ENCODE measurements at places on chromosomes 11 and 22.

DNA sequence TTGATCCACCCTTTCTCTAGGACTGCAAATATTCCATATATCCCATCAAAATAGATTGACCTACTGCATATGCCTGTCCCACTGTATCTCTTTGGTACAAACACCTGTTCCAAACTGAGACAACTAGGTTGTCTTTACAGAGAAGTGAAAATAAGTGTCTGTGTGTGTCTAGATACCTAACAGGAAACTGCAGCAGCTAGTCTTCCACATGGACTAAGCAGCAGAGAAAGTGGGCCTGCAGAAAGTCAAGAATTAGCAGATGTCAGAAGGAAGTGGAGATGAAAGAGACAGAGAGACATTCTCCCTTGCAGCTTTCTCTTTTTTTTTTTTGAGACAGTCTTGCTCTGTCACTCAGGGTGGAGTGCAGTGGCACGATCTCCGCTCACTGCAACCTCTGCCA is 3.9 kb upstream of the RAB39A start:
- DNase-seq = no peak

DNA sequence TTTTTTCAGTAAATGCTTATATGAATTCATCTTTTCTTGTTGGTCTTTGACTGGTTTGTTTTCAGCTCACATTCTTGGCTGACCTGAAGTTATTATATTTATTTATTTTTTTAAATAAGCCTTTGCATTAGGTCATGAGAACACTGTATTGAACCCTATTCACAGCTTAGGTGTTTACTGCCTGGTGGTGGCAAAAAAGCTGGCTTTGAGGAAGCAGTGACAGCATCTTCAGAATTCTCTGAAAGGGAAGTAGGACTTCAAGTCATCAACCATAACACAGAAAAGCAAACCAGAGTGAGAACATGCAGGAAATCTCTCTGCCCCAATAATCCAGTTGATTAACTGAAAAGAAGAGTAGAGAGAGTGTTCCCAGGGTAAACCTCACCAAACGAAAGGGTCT is 30.3 kb upstream of the MMP13 start:
- no peak for DNase-seq

DNA sequence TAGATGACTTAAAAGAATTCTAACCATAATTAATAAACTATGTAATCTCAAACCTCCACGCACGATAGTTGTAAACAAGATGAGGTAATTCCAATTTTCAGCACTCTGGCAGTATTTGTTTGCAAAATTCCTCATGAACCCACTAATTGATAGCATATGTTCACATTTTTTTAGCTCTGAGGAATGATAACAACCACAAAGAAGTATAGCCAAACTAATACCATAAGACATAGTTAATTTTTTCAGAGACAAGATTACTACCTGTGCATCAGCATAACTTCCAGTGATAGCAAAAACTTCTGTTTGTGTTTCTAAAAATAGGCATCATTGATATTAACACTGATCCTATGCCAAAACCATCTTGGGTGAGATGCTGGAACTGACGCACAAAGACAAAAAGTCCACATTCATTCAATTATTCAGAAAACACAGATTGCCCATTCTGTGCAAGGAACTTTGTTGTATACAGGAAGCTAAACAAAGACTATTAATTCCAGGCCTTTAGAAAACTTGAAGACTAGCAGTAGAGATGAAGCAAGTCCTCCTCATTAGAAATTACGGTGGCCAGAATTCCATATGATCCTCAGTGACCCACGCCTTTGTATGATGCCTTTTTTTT is 57.7 kb downstream of the PDGFD start:
- no peak for DNase-seq

GRCh38 chr11:2207773-2208621 is 36.4 kb upstream of the TH start:
- no peak for DNase-seq

- DNase-seq = no peak
These were observed 22.5 kb downstream of the P4HA3 start for GRCh38 chr11:74288911-74289310.

DNA sequence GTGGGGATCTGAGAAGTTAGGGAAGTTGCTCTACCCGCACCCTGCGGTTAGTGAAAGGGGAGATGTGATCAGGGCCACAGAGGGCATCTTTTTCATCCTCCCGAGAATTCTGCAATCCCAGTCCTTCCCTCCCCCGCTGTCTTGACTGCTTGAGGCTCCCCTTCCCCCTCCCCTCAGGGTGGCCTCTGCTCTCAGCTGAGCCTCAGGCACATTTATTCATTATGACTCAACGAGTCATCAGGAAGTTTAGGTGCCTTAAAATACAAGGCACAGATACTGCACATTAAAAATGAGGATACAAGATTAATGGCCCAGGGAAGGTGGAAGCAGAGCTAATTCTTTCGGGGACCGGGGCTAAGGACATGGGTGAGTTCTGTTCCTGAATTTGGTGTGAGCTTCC is 104.0 kb downstream of the CACNA1I start:
- DNase-seq = no peak

GRCh38 chr11:7691759-7692350 is 14.4 kb downstream of the OVCH2 start:
- DNase-seq = no peak

DNA sequence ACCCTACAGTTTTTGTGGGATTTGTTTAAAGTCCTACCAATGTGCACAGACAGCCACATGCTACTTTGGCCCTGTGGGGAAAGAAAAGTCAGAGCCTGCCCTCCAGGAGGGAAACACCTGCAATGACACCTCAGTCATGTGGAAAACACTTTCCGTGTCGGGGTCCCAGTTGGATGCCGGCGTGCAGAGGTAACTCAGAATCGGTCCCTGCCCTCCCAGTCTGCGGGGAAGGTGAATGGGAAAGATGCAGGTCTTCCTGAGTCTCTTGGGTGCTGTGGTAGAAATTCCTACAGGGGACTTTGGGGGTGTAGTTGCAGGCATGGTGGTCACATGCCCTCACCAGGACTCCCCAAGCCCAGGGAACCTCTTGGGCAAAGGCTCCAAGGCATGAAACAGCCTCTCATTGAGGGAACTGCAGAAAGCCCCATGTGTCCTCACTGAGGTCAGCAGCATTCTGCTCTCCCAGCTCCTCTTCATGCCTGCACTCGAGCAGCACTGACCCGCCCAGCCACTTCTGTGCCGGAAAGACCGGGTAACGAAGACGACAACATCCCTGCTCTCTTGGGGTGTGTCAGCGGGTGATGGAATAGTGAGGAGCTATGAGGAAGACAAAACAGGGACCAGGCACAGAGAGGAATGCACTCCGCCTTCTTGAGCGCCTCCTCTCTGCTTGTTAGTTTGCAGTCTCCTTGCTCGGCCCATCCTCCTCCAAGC is 4.7 kb downstream of the RIBC2 start:
- DNase-seq = no peak

GRCh38 chr11:34613552-34614056 is 7.3 kb upstream of the EHF start:
- DNase-seq = no peak

DNA sequence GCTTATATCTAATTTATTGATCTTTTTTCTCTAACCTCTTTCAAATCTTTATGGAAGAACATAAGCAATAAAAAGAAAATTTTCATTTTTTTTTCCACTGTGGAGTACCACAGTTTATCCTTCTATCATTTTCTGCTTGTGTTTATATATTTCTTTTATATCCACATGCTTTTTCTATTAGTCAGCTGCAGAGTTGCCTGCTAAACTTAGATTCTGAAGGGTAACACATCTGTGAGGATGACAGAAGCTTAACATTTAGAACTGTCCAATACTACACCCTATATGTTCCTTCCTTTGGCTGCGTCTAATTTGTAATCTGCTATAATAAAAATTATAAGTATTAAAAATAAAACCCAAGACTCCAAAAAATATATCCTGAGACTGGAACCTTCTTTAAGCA is 20.8 kb downstream of the CCDC90B start:
- no peak for DNase-seq

GRCh38 chr11:12042215-12042676 is 33.8 kb upstream of the DKK3 start:
- DNase-seq = no peak

DNA sequence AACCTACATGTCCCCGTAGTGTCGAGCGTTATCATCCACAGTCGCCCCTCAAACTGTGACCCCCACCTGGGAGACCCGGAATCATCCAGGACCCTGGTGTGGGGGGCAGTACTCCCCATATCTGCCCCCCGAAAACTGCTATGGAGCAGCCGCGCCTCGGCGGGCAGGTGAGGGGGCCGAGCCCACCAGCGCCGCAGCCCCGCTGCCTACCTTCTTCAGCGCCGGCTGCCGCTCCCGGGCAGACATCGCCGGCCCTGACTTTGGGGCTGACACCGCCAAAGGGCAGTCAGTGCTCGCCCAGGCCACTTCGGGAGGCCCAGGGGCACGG is 825 bp downstream of the ARHGAP20 start:
- no peak for DNase-seq

DNA sequence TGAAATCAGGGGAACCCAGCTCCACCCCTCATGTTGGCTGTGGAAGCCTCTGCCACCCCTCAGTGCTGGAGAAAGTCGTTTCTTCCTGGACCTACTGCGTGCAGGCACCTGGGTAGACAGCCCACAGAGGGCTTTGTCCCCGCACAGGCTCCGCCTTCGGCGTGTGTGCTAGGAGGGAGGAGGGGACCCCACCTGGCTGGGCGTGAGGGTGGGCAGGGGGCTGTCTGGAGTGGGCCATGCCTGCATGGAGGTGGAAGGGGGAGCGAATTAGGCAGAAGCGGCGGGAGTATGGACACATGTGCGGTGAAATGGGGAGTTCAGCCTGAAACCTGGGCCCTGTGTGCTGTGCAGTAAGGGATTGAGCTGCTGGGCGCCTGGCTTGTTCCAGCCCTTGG is 49.3 kb downstream of the FBLN1 start:
- DNase-seq = no peak

DNA sequence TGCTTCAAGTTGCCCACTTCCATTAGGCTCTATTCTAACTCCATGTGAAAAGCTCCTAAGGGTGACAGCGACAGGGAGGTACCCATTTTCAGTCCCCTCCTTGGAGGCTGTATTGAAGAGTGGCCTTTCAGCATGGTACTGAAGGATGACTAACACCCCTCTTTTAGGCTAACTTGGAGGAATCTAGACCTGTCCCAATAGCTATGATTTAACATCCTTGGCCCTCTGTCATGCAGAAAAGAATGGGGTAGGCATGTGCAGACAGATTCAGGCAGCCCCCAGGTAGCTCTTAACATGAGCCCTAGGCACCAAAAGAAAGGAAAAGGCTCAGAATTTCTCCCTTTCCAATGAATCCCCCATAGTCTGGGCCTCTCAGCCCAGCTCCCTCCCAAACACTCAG is 89.3 kb upstream of the AMOTL1 start:
- DNase-seq = no peak

DNA sequence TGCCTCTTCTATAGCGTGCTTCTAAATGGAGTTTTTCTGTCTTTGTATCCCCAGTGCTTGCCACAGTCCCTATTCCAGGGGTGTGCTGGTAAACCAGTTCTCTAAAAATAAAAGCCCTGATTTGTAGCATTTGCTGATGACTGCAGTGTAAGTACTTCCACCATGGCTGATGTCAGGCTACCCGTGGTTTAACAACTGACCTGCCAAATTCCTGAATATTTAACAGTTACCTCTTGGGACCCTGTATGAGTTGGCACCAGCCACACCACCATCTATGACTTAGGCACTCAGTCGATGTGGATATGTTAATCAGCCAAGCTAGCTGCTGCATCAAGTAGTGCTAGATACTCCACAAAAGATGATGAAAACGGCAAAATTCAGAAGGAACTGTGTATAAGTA is 94.0 kb upstream of the MTNR1B start:
- no peak for DNase-seq

DNA sequence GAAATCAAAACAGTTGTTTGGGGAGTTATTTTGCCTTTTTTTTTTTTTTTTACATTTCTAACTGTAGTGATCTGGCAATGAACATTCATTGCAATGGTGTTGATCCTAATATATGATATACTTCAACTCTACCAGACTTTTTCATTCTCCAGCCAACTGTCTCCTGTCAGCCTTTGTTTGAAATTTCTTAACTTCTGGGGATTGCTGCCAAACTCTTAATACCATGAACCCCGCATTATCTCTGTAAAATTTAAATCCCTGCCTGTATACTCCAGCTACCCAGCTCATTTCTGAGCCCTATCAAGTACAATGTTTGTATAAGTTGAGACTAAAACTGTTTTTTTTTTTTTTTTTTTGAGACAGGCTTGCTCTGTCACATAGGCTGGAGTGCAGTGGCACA is 280.7 kb downstream of the TTC28 start:
- DNase-seq = no peak

DNA sequence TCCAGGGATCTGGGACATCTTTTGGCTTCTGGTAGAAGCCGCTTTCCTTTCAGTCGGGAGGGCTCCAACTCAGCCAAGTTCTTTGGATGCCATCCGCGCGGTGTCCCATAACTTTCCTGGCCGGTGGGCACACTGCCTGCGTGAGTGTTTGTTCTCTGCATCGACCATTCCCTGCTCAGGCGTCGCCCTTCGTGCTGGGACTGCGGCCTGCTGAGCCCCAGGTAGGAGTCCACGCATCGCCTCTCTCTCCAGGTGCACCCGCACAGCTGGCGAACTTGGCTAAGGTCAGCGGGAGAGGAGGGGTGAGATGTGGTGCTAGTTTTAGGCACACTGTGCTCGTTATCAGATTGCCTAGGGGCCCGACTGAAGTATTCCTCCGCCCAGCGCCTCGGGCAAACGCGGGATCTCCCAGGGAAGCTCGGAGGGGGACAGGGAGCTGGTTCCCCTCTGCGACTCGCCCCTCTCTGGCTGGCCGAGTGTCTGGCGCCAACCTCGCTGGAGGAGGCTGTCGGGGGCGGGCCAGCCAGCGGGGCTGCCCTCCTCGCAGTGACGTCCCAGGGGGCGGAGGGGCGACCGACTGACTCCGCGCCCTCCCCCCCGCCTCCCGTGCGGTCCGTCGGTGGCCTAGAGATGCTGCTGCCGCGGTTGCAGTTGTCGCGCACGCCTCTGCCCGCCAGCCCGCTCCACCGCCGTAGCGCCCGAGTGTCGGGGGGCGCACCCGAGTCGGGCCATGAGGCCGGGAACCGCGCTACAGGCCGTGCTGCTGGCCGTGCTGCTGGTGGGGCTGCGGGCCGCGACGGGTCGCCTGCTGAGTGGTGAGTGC is at the start of gene LAYN:
Gene LAYN (plus strand): TSS at position 607 of the 823 bp plus-strand sequence. CDS start 124 bp downstream, at position 731.
- DNase-seq = no peak

GRCh38 chr22:41078931-41079330 is 13.5 kb upstream of the EP300 start:
- DNase-seq = no peak

DNA sequence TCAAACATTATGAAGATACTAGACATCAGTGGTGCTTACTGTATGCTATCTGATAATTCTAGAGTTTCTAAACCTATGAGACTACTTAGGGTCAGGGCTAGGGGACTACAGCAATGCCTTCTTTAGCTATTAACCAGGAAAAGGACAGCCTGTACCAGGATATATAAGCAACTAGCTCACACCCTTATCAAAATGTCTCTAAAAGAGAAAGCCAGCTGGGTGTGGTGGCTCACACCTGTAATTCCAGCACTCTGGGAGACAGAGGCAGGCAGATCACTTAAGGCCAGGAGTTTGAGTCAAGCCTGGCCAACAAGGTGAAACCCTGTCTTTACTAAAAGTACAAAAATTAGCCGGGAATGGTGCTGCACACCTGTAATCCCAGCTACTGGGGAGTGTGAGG is 55.8 kb downstream of the RAB6A start:
- DNase-seq = no peak

- no peak for DNase-seq
These were observed 84.4 kb downstream of the DENND5A start for GRCh38 chr11:9180784-9181183.

Data from NCI-H1048 (cell line).